Stomach (tissue), 19 donors: ENCODE measurements at places on chromosomes 13 and 19.

GRCh38 chr13:21594715-21595545 is 9.0 kb downstream of the MICU2 start:
- no peaks in the 10 kb centered on the region for H3K27me3 ChIP-seq
- H3K4me1 ChIP-seq, result peaks cover 18% of the 10 kb centered on the region
- H3K36me3 ChIP-seq, result no peaks in the 10 kb centered on the region
- H3K27ac ChIP-seq, result no peak overlapping the region
- DNase-seq, result no peak

GRCh38 chr19:16473875-16474392 is 2.2 kb upstream of the EPS15L1 start:
- H3K27me3 ChIP-seq, result no peaks in the 10 kb centered on the region
- no peaks in the 10 kb centered on the region for H3K36me3 ChIP-seq
- H3K27ac ChIP-seq, result no peak overlapping the region
- H3K4me3 ChIP-seq, result no peak overlapping the region
- peaks cover 15% of the 10 kb centered on the region for H3K4me1 ChIP-seq
- no peak for DNase-seq

DNA sequence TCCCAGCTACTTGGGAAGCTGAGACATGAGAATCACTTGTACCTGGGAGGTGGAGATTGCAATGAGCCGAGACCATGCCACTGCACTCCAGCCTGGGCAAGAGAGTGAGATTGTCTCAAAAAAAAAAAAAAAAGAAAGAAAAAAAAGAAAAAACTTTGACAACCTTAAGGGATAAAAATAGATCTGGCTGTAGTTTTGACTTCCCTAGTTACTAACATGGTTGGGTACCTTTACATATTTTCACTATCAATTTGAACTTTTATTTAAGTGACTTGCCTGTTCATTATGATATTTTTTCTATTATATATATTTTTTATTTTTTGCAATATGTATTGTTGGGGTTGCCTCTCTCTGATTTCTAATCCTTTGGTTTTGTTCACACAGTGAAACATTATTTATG is 8.4 kb upstream of the ZNF235 start:
- no peaks in the 10 kb centered on the region for H3K4me1 ChIP-seq
- no peak overlapping the region for H3K4me3 ChIP-seq
- H3K27ac ChIP-seq, result no peak overlapping the region

- peaks cover 35% of the 10 kb centered on the region for H3K36me3 ChIP-seq
- no peak overlapping the region for H3K27ac ChIP-seq
- no peak for DNase-seq
- H3K27me3 ChIP-seq, result no peaks in the 10 kb centered on the region
Measured at GRCh38 chr19:5030822-5031221, 61.9 kb downstream of the KDM4B start.

DNA sequence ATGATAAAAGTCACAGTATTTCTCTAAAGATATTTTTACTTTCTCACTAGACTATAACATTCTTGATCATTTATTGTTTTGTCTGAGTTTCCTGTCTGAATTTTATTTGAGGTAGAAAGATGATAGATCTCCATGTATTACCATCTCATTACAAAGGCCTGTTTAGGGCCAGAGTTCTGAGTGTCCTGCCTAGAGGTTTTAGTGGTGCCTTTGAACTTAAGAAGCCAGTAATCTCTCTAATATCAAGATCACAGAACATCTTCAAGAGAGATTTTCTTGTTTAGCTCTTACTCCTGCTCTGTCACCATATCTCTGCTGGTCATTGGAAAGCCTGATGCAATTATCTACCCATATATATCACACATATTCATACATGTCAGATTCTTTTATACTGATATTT is 101.5 kb downstream of the ZAR1L start:
- DNase-seq, result no peak
- H3K27me3 ChIP-seq, result no peaks in the 10 kb centered on the region
- no peak overlapping the region for H3K4me3 ChIP-seq
- H3K27ac ChIP-seq, result no peak overlapping the region

DNA sequence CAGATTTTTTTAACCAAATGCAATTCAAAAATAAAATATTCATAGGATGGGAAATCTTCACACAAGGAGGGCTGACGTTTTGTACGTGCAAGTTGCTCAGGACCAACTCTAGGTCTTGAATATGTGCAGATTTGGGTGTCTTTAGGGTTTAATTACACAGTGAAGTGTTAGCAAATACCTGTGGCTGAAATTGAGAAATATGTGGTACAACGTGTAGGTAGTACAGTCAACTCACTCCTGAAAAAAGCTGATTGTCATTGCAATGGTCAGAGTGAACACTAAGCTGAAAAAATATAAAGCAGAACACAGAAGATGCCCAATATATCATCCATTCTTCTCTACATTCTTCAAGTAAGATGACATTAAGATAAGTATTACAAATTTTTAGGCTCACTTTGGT is 314.3 kb downstream of the SLITRK1 start:
- H3K4me3 ChIP-seq, result no peak overlapping the region
- no peaks in the 10 kb centered on the region for H3K36me3 ChIP-seq
- no peak overlapping the region for H3K27ac ChIP-seq
- DNase-seq, result no peak

DNA sequence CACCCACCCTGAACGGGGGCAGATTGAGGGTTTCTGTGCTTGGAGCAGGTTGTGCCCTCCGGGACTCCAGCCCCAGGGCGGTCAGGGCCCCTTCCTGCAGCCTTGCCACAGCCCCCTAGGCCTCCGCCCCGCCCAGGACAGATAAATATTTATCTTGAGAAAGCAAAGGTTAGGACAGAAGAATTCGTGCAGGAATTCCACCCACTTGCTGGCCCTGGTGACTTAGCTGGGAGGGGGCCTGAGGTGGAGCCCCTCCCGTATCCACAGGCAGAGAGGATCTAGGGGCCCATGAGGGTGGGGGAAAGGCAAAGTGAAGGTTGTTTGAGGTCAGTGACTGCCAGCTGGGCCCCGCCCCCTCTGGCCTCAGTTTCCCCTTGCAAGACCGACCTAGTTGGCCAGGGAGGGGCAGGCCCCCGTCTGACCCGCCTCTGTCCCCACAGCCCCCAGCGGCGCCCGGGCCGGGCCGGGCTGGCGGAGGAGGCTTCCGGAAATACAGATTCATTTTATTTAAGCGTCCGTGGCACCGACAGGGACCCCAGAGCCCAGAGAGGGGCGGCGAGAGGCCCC is 5.2 kb downstream of the MIDN start:
- peak overlapping the region; percentile 83 for H3K4me3 ChIP-seq
- DNase-seq, result no peak
- H3K4me1 ChIP-seq, result peaks cover 59% of the 10 kb centered on the region
- H3K27me3 ChIP-seq, result no peaks in the 10 kb centered on the region

- no peaks in the 10 kb centered on the region for H3K4me1 ChIP-seq
- H3K36me3 ChIP-seq, result no peaks in the 10 kb centered on the region
- peak; percentile 24 for DNase-seq
- no peak overlapping the region for H3K4me3 ChIP-seq
- H3K27ac ChIP-seq, result no peak overlapping the region
Measured at GRCh38 chr13:99722931-99723330, 221.7 kb downstream of the TM9SF2 start.

- H3K4me1 ChIP-seq, result no peaks in the 10 kb centered on the region
- no peak for DNase-seq
- H3K4me3 ChIP-seq, result no peak overlapping the region
- H3K27ac ChIP-seq, result no peak overlapping the region
- no peaks in the 10 kb centered on the region for H3K36me3 ChIP-seq
- H3K27me3 ChIP-seq, result no peaks in the 10 kb centered on the region
Measured at GRCh38 chr13:108812165-108812564, 182.8 kb downstream of the MYO16 start.

- H3K4me3 ChIP-seq, result no peak overlapping the region
- H3K27ac ChIP-seq, result no peak overlapping the region
- no peaks in the 10 kb centered on the region for H3K36me3 ChIP-seq
- peaks cover 56% of the 10 kb centered on the region for H3K4me1 ChIP-seq
- peaks cover 52% of the 10 kb centered on the region for H3K27me3 ChIP-seq
Measured at GRCh38 chr13:78606471-78607408, 3.4 kb upstream of the POU4F1 start.

DNA sequence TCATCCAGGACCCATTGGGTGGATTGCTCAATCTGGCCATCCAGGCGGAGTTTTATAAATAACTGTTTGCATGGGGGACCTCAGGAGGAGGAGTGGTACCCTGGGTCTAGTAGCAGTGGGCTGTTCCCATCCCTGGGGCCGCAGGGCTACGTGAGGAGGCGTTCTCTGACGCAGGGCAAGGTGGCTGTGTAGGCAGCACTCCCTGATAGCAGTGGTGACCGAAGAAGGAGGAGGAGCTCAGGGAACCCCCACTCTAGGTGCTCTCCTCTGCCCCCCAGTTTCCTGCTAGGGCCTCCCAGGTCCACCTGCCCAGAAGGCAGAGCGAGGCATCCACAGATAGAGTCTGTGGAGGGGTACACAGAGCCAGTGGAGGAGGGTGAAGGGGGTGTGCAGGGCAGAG is 64.1 kb downstream of the CCNE1 start:
- no peaks in the 10 kb centered on the region for H3K36me3 ChIP-seq
- no peak overlapping the region for H3K27ac ChIP-seq
- DNase-seq, result no peak
- peaks cover 26% of the 10 kb centered on the region for H3K4me1 ChIP-seq
- H3K4me3 ChIP-seq, result no peak overlapping the region
- no peaks in the 10 kb centered on the region for H3K27me3 ChIP-seq
